Stimulated activated CD8-positive, alpha-beta memory T cell treated with anti-CD3 and anti-CD28 coated beads, Interleukin-2, amount 100 ng/mL, for 1 hour (primary cell): ENCODE measurements at places on chromosomes 3 and 15.

DNA sequence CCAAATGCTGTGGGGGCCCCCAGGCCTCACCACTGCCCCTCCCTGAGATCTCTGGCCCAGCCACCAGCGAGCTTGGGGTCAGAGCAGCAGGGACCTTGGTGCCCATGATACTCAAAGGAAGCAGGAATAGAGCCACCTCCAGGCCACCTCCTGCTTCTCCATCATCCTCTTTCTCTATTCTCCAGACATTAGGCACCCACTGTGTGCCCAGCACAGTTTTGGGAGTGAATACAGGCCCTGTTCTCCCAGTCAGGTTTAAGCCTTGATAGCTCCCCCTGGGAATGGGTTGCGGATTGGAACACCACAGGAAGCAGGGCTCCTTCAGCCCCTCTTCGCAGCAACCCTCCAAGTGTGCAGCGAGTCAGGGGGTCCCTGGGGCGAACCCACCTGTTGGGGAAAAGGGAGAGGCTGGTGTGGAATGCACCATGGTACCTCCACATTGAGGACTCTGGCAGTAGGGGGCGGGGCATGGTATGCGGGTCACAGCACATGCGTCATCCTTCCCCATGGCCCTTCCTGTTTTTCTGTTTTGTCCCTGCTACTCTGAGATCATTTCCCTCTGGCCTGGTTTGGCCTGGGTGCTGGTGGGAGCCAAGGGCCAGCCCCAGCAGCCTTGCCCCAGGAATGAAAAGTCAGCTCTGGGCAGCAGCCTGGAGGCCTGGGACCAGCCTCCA, 14.2 kb upstream of the SEMA3B start:
- no peak for DNase-seq

DNA sequence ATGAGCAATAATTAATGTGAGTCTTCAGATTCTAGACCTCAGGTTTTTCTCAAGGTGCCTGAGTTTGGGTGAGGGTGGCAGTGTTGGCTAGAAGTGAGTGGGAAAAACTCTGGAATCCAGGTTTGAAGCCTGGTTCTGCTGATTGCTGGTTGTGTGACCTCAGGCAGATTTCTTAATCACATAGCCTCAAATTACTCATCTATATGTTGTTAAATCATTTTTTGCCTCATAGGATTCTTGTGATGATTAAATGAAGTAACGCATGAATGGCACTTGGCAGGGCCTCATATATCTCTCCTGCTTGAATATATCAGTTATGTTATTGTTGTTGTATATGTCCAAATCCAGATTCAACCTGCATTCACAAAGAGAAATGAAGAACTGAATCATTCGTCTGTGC, 60.5 kb downstream of the NR2F2 start:
- DNase-seq: no peak

- DNase-seq: no peak
Observed at GRCh38 chr15:70340494-70340870, 242.8 kb upstream of the TLE3 start.

- no peak for DNase-seq
Observed at GRCh38 chr15:83854950-83855707, 201.2 kb downstream of the ADAMTSL3 start.

DNA sequence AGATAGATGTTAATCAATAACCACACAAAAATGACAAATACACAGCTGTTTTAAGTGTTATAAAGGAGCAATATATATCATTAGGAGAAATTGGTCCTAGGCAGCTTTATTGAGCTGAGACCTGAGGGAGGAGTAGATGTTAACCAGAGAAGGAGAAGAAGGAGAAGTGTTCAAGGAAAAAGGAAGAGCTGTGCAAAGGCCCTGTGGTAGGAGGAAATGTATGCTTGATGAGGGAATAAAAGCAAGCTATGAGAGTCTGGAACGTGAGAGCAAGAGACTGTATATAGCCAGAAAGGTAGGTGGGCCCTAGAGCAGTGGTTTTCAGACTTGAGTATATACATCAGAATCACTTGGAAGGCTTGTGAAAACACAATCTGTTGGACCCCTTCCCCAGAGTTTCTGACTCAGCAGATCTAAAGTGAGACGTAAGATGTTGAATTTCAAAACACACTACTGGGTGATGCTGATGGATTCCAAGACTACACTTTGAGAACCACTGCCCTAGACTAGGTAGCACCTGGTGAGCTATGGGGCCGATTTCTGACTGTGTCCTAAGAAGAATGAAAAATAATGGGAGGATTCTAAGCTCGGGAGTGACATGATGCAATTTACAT, 342.3 kb upstream of the ADAMTS9 start:
- DNase-seq: no peak

DNA sequence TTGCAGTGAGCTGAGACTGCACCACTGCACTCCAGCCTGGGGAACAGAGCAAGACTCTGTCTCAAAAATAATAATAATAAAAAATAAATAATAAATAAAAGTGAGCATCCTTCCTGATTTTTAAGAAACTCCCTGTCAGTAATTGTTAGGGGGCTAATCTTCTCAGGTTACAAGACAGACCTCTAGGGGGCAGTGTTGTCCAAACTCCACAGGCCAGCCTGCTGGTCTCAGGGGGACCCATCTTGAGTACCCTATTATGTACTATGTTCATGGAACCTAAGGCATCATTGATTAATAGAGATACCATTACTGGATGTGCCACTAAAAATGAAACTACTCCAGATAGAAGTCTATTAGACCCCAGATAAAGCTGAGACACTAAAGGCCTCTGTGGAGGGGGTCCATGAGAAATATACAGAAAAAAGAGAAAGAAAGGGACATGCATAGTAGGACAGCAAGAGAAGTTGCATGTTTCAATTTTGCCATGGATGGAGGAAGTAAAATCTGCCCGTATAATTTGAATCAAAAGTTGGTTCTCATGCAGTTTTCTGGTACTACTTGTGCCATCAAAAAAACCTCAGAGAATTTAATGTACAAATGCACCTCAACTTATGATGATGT, 85.5 kb upstream of the CDV3 start:
- DNase-seq: no peak

DNA sequence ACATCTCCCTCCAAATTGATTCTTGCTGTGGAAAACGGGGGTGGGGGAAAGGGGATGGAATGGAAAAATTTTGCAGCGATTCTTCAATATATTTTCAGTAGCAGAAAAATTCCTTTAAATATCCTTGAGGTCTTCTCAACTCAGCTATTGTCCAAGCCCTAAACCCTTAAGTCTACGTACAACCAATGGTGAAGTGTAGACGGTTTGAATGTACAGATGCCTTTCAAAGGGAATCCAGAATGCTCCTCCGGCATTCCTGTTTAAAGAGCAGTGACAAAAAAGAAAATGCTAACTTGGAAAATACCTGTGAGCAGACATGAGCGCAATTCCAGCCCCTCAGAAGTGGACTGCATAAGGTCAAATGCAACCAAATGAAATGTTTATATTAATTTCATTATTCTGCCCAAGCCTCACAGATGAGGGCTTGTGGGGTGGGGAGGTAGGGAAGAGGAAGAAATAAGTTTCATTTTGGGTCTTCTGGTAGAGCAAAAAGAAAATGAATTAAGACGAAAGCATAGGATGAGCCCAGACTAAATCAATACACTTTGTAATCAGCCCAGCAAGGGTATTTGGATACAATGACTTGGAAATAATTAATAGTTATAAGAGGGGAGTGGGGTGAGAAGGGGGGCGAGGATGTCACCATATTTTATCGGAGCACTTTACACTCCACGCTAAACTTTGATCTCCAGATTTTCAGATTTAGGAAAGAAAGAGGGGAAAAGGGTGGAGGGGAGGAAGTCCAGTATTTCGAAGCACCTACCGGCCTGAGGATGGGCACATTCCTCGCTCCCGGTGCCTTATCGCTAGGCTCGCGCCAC, 2.7 kb downstream of the FOXP1 start:
- no peak for DNase-seq

GRCh38 chr3:171113716-171114115, 87.2 kb upstream of the SLC2A2 start:
- no peak for DNase-seq

DNA sequence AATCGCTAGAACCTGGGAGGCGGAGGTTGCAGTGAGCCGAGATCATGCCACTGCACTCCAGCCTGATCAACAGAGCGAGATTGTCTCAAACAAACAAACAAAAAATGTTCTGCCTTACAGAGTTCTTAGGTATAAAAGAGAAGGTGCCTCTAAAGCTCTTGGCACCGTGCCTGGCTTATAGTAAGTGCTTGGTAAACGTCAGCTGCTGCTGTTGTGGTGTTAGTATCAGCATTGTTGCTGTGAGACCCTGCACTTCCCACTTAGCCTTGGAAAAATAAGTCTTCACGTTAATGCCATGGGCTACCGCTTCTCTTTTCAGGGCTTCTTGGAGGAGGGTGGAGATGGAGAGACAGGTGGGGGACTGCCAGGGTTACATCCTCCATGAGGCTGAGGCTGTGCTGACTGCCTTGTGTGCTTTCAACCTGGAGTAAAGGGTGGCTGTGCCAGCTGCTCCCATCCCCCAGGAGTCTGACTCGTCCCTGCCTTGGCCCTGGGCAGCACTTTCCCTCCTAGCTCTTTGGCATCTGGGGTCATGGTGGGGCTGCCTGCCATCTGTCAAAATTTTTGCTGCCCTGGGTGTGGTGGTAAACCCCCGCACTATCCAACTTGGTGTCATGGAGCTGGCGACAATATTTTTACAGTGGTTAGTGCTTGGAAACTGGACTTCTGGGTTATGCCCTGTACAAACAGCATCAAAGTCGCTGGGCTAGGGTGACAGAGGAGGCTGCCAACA, 17.8 kb downstream of the FLNB start:
- no peak for DNase-seq

DNA sequence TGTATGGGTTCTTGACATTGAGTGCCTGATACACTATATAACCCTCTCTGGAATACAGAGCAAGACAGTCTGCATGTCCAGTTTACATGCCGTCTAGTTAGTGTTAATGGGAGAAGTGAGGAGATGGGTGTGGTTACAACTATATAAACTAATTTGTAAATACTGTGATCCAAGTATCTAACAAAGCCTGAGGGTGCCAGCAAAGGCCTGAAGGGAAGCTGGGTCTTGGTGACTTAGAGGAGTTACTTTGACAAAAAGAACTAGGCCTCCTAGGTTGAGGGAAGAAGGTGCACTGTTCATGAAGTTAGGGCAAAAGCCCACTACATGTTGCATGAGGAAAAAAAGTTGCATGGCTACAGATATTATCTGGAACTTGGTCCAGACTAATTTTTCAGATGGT, 2.3 kb downstream of the NSUN3 start:
- no peak for DNase-seq

DNA sequence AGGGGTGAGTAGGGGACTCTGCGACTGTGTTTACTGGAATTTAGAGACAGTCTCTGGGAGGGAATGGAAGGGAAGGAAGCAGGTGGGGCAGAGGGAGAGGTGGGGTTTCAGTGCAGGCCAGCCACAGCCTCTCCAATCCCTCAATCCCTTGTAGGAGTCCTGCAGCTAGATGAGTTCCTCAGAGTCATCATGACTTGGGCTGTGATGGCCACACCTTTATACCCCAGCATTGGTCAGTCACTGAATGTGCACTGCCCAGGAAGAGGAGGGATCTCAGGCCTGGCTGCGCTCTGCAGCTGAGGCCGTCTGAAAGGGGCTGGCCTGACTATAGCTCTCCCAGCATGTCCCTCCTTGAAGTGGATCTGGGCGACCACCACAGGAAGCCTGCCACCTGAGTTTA, 67.3 kb upstream of the GLCE start:
- DNase-seq: no peak

DNA sequence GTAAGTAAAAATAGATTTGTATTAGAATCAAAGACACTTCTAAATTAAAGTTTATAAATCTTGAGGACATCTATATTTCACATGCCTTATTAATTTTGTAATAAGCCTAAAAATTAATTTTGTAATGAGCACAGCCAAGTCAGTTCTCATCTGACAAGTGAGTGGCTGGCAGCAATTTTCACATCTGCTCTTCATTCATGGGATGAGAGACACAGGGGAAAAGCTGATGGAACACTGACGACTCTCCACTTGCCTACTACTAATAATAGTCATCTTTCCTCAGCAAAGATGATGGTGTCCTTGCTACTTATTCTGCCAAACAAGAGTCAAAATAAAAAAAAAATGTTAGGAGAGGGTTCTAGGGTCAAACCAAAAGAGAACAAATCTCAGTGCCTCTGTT, 14.4 kb upstream of the CMSS1 start:
- DNase-seq: no peak

- no peak for DNase-seq
Observed at GRCh38 chr3:72494130-72494529, 354.1 kb downstream of the SHQ1 start.

- no peak for DNase-seq
Observed at GRCh38 chr3:138642927-138643253, 34.3 kb downstream of the FAIM start.

DNA sequence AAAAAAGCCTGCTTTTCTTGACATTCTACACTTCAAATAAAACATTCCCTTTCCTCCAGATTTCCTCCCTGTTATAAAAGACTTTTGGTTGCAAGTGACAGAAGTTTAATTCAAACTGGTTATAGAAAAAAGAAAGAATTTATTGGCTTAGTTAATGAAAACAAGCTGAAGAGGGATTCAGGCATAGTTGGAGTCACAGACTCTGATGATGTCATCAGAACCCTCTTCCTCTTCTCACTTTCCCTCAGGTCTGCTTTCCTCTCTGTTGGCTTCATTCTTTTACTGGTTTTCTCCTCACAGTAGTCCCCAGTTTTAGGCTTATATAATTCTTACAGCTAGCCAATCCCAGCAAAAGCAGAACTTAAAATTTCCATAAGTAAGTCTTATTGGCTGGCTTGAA, 32.0 kb upstream of the MBNL1 start:
- DNase-seq: no peak

- DNase-seq: no peak
Observed at GRCh38 chr3:170309046-170309445, 48.5 kb upstream of the SKIL start.

DNA sequence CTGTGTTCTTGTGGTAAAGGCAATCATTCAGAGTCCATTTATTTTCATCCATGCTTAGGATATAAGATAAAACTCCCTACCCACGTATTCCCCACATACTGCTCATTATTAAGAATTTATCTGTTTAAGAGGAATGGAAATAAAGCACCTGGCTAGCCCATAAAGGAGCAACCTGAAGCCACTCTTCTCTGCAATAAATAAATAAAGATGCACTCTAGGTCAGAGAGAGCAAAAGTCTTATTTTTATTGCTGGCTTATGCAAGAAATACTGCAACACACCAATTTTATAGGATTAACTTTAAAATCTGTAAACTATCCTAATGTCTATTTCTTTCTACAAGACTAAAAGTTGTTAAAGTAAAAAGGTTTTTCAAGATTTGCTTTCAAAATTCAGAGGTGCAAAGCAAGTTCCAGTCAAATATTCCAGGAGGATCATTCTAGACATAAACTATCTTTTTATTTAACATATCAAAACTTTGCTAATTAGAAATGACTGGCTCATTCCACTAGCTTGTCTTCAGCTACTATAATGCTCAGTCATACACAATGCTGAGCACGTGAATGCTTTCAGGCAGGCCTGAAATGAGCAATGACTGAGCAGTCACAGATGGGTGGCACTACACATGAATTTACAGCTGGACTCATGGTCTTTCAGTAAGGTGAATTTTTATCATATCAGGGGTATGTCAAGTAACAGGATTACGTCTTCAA, 7.1 kb downstream of the TJP1 start:
- no peak for DNase-seq

- no peak for DNase-seq
Observed at GRCh38 chr15:33215941-33216872, 21.7 kb upstream of the FMN1 start.
